Left lobe of liver (tissue), 2 donors: ENCODE measurements at places on chromosomes 11 and 22. TPM values are rescaled to one million over a fixed set of nuclear protein-coding genes. Genes with fewer than 3 reads are reported as not detected.
A peak's percentile ranks its signal among the peaks of the same experiment; 100 is the strongest.

DNA sequence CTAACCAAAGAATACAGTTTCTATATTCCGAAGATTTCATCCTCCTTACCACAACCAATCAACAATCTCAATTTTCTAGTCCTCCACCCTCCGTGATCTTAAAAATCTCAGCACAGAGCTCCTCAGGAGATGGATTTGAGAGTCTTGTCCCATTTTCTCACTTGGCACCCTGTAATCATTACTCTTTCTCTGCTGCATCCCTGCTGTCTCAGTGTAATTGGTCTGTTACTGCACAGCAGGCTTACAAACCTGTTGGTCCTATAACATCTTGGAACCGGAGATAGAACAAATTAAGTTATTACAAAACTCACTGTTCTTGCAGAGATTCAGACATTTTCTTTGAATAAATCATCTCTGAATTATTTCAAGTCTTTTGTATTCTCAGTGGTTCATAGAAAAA, 1227.2 kb downstream of the JRKL start:
- no peak for DNase-seq

- DNase-seq: peak; percentile 89
Observed at GRCh38 chr11:130897262-130898182, 18.8 kb downstream of the SNX19 start.

- DNase-seq: no peak
Observed at GRCh38 chr11:67266449-67267187, at the start of gene GRK2. TSS of gene GRK2 (plus strand) at chr11:67266473. CDS start at chr11:67266700, 227 bp downstream.

GRCh38 chr11:72600557-72600956, 73.7 kb downstream of the PDE2A start:
- no peak for DNase-seq

DNA sequence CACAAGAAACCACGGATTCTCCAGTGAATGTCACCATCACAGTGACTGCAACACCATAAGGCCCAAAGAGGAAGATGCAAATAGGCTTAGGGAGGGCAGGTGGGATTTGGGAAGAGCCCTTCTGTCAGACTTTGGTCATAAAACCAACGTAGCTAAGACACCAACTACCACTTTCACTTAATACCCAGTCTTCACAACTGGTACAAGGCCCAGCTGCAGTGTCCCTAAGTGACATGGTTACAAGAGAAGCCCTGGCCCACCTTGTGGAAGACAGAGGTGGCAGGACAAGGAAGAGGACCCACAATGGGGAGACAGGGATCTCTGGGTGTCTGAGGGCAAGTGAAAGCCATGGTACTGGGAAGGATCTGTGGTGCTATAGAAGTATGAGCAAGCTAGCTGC, 10.0 kb downstream of the VSIG10L2 start:
- DNase-seq: no peak

DNA sequence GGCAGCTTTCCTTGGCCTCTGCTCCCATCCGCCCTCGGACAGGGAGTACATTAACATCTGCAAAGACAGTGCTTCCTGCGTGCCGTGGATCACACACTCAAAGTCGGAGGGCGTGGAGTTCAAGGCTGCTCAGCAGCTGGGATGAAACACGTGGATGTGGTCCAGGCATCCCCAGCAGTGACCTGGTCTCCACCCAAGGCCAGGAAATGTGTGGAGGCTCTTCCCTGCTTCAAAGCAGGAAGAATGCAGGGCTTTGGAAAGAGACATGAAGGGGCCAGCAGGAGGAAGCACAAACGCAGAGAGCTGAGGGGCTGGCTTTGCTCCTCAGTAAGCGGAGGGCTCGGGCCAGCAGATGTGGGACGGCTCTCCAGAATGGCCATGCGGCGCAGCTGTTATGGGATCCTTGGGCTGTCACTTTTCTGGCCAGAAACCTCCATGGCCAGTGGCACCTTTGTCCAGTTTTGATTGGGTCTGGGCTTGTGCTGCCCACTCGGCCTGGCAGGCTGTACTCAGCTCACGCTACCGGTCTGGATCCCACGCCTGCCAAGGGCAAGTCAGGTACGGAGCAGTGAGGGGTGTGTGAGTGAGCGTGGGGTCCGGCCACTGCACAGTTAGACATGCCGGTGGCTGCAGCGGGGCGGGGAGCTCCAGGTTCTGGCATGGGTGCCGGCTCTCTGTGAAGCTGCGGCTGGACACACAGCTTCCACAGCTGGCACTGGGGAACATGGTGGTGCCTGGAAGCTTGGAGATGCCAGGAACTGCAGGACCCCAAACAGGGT, 438.0 kb downstream of the TBC1D22A start:
- DNase-seq: peak; percentile 72

DNA sequence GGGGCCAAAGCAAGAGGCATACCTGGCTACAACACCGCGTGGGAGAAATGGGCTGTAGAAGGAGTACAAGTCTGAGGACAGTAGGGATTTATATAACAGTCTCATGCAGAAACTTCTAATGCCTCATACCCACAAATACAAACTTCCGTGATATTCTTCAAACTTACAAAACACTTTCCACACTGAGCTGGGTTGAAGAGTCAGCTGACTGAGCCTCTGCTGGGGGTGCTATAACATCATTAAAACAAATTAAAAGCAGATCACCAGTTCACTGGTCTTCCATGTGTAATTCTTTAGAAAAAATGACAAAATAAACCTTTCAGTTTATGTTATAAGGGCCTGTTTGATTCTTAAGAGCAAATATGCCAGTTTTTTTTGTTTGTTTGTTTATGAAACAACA, 92.0 kb downstream of the MUC15 start:
- DNase-seq: no peak

The ISX gene
- not detected for total RNA-seq

DNA sequence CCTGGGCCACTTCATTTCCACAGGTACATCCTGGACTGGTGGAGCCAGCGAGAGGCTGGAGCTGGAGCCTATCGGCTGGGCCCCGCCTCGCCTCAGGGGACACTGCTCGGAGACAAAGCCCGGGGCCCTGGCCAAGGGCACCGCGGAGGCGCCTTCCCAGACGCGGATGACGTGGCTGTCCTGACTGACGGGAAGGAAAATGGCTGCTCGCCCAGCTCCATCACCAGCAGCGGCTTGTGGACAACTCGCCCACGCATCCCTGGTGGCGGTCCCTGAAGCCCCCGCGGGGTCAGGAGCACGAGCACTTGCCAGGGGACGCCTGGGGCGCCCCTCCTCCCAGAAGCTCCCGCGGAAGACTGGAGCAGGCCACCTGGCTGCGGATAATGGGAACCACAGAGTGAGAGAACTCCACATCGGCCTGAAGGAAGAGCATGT, 49.6 kb downstream of the CECR2 start:
- no peak for DNase-seq

GRCh38 chr11:17258670-17259069, 17.9 kb upstream of the NUCB2 start:
- no peak for DNase-seq

DNA sequence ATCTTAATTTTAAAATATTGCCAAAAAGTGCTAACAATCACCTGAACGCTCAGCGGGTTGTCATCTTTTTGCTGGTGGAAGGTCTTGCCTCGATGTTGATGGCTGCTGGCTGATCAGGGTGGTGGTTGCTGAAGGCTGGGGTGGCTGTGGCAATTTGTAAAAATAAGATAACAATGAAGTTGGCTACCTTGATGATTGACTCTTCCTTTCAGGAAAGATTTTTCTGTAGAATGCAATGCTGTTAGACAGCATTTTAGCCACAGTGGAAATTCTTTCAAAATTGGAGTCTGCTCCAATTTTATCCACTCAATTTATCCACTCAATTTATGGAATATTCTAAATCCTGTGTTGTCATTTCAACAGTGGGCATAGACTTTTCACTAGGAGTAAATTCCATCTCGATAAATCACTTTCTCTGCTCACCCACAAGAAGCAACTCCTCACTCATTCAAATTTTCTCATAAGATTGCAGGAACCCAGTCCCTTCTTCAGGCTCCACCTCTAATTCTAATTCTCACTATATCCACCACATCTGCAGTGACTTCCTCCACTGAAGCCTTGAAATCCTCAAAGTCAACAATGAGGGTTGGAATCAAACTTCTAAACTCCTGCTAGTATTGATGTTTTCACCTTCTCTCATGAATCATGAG, 78.8 kb downstream of the LINC01488 start:
- DNase-seq: no peak

The C22orf31 gene
- not detected for total RNA-seq

- no peak for DNase-seq
Observed at GRCh38 chr11:46521961-46522681, 71.7 kb downstream of the AMBRA1 start.

DNA sequence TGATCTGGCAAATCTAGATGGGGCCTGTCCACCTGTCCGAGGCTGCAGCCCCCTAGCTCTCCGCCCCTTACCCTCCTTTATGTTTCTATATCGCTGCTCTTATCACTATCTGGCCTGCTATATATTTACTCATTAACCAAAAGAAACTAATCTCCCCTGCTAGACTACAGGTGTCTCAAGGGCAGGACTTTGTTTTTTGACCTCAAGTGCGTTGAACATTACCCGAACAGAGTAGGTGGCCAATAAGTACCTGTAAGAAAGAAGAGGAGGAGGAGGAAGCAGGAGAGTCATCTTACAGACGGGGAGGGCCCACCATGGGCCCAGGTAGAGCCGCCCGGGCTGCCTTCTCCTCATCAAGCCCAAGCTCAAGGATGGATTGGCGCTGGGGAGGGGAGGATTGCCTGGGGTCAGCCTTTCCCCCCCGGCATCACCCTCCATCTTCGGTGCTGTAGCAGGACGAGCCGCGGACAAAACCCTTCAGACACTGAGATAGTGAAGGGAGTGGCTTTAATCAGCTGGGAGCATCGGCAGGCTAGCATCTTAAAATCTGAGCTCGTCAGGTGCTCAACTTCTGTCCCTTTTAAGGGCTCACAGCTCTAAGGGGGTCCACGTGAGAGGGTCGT, 1.2 kb upstream of the P2RY6 start:
- DNase-seq: peak; percentile 34

The LGR4 gene
- total RNA-seq: 50.8 TPM

The THY1 gene
- 0.96 TPM for total RNA-seq

The PLET1 gene
- total RNA-seq: not detected

GRCh38 chr22:17724678-17725499, 49.4 kb downstream of the BID start:
- no peak for DNase-seq

DNA sequence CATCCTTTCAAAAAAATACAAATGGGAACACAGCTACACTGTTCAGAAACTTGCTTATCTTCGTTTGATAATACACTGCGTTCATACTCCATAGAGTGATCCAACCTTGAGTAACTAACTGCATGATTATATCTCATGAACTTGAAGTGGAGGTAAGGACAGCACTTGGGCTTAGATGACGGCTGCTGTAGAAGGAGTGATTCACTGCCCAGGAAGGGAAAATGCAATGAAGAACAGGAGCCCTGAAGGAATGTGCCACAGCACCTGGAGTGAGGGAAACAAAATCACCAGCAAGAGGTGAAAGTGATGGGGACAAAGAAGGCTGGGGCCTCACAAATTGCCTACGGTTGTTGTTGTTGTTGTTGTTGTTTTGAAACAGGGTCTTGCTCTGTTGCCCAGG, 44.1 kb upstream of the SC5D start:
- no peak for DNase-seq
